ENCODE measurements at places on chromosomes 6 and 20. TPM values are rescaled to one million over a fixed set of nuclear protein-coding genes. Genes with fewer than 3 reads are reported as not detected.

The BPIFB2 gene
- total RNA-seq, result not detected

The FNDC11 gene
- 0.65 TPM for total RNA-seq

The EPB41L1 gene
- 18.5 TPM for total RNA-seq

The BMP5 gene
- total RNA-seq, result not detected

The CRISP2 gene
- total RNA-seq, result not detected

The LY6G6F gene
- total RNA-seq, result not detected

The FAM209A gene
- not detected for total RNA-seq

The HUS1B gene
- 0.97 TPM for total RNA-seq

The SLC29A1 gene
- 5.8 TPM for total RNA-seq

The HLA-DMB gene
- total RNA-seq, result 0.65 TPM

The SLC12A5 gene
- total RNA-seq, result not detected

The PRSS16 gene
- not detected for total RNA-seq

The ARHGAP40 gene
- not detected for total RNA-seq

The ENPP4 gene
- total RNA-seq, result 0.36 TPM

The ANKRD66 gene
- total RNA-seq, result not detected

The PEX3 gene
- total RNA-seq, result 18.2 TPM

The MCM9 gene
- 17.4 TPM for total RNA-seq

The INSM1 gene
- not detected for total RNA-seq

The SEMG1 gene
- total RNA-seq, result not detected

The TGM3 gene
- not detected for total RNA-seq

The TRIM40 gene
- not detected for total RNA-seq

The C6orf58 gene
- total RNA-seq, result not detected

The COL9A1 gene
- total RNA-seq, result not detected

The BACH2 gene
- total RNA-seq, result 1.1 TPM

The RCAN2 gene
- total RNA-seq, result 37.2 TPM

The TEAD3 gene
- 16.0 TPM for total RNA-seq

The MACROD2 gene
- total RNA-seq, result 9.1 TPM

The RNF182 gene
- 15.4 TPM for total RNA-seq

The NDUFAF5 gene
- 13.1 TPM for total RNA-seq

The CALHM6 gene
- 0.32 TPM for total RNA-seq

The TBC1D32 gene
- total RNA-seq, result 27.1 TPM
